ENCODE measurements at places on chromosomes 1 and 21.

GRCh38 chr1:40475268-40475667, 1.8 kb upstream of the ZFP69 start:
- DNase-seq = no peak

DNA sequence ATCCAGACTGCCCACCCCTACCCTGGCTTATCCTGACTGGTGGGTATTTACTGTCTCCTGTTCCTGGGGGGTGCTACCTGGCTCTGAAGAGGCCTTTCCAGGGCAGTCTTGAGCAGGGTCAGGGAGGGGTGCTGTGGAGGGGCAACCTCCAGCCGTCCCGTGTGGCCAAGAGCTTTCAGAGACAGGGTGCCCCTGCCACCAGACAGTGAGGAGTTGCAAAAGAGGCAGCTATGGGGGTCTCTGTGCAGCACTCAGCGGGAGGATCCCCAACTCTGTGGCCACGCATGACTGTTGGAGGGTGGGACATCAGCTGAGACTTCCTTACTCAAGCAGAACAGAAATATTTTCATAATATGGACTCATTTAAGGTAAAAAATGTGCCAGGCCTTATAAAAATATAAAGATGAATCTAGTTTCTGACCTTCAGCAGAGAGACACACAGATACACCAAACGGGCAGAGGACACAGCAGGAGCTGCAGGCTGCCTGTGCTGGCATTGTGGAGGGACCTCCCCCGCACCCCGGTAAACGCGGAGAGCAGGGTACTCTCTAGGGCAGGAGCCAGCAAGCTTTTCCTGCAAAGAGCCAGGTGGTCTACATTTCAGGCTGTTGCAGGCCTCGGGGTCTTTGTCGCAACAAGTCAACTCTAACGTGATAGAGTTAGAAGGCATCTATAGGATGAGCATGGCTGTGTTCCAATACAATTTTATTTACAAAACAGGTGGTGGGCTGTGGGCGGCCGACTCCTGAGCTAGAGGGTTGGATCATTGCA, 252.6 kb downstream of the RHOU start:
- no peak for DNase-seq

DNA sequence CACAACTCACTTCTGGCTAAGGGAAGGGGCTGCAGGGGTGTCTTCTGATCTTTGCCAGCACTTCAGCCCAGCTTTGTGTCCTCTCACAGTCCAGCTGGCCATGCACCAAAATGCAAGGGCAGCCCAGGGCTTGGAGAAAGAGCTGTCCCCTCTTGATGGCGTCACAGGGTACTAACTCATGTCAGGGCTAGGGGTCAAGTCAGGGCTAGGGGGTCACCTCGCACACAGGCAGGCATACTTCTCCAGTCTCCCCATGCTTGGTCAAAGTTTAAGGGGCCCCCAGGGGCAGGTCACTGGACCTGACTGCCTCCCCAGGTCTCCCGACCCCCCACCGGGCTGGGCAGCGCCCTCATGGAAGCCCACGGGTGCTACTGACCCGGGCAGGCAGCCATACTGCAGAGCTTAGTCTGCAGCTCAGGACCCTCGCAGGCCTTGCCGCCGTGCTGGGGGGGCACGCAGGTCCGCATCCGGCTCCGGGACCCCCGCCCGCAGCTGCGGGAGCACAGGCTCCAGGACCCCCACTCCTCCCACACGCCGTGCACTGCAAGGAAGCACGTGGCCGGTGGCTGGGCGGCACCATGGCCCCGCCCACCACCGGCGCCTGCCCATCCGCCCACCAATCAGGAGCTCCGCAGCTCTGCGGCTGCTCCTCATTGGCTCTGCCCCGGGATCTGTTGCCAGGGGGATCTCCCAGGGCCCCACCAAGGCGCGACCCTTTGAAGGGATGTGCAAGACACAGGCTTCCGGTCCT, 21.5 kb downstream of the ADGRB2 start:
- DNase-seq = no peak

GRCh38 chr1:42279055-42279454, 56.0 kb downstream of the FOXJ3 start:
- no peak for DNase-seq

DNA sequence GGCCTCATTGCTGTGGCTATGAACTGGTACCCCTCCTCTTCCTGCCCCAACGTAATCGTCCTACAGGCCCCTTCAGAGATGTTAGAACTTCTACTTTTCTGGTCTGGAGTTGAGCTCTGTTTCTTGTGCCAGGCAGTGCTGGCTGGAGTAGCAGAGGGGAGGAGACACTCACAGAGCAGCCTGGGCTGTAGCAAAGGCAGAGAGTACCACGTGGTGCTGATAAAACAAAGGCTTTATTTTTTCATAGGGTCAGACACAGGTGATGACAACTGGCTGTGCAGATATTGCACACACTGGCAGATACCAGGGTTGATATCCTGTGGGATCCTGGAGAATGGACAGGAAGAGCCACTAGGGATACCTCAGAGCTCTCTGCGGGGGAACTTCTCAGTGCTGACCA, 23.2 kb downstream of the CRCT1 start:
- no peak for DNase-seq

DNA sequence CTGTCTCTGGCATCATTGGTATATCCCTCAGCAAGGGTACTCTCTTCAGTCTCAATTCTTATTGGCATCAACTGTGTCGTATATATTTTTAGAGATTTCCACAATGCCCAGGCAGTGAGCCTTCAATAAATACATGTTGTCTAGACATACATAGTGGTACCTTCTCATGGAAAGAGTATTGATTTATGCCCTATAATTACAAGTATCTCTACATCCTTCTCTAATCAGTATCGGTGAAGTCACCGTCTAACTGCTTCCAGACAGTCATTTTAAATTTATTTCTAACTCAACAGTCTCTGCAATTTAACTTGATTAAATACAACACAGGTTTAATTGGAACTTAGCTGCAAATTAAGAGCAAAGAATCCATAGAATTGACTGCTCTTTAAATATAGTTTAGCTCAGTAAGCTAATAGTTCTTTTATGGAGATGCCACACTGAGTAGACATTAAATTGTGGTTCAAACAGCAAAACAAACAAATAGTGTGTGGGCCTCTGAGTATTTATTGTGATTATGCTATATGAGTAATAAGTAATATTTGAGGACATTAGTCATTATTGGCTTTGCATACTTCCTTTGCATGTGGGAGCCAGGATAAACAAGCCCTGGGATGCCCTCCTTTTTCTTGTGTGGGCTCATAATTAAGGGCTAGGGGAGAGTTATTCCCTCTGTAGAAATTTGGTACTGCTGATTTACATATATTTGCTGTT, 126.9 kb upstream of the DUSP10 start:
- DNase-seq = no peak

DNA sequence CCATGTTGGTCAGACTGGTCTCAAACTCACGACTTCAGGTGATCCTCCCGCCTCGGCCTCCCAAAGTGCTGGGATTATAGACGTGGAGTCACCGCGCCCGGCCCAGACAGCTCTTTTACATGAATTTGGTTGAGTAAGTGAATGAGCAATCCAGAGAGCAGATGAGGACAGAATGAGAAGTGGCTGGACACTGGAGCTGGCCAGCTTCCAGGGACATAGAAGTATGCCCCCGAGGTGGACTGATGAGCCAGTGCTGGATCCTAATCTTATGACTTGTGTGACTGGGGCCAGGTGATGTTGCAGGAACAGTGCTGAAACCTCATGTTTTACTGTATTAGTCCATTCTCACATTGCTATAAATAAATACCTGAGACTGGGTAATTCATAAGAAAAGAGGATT, 35.9 kb upstream of the KANK4 start:
- DNase-seq = no peak

DNA sequence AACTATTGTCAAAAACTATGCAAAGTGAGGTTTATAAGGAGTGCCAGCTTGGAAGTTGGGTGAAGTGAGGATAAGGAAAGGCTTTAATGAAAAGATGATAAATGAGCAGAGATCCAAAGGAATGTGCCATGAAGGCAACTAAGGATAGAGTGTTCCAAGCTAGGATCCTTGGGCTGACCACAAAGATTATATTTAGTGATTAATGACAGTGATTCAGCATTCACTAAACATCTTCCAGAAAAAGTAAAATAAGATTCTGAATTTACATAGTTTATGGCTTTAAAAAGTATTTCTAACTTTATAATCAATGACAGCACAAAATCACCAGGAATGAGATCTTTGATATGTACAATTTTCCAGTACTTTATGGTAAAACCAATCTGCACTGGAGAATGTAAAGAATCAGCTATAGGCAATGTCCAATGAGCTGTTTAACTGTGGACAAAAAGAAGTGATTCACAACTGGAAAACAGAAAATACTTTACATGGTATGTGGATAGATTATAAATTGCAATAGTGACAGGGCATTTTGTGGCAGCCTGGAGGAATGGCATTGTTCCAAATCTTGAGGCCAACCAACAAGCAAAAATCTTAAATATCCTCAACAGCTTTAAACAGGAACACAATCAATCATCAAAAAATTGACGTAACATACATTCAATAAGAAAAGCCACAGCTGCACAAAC, 91.2 kb upstream of the KCTD3 start:
- no peak for DNase-seq

- DNase-seq = no peak
Measured at GRCh38 chr1:39105841-39106765, 80.0 kb downstream of the NDUFS5 start.

DNA sequence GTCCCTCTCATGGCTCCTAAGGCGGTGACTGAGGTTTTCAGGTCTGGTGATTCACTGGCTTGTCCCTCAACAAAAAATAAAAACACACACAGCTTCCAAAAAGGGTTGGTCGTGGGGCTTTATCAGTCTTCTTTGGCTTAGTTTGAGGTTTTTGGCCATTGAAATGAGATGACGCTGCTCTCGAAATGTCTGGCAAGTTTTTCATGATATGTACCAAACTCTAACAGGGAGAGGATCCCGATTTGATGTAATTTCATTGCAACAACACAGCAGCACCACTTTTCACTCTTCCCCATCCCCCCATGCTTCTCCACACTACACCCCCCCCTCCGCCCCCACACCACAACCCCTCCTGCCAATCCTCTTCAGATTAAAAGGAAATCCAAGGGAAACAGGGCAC, 187.1 kb upstream of the NFIA start:
- DNase-seq = no peak

- DNase-seq = no peak
Measured at GRCh38 chr1:176837708-176838107, 326.8 kb downstream of the ASTN1 start.

DNA sequence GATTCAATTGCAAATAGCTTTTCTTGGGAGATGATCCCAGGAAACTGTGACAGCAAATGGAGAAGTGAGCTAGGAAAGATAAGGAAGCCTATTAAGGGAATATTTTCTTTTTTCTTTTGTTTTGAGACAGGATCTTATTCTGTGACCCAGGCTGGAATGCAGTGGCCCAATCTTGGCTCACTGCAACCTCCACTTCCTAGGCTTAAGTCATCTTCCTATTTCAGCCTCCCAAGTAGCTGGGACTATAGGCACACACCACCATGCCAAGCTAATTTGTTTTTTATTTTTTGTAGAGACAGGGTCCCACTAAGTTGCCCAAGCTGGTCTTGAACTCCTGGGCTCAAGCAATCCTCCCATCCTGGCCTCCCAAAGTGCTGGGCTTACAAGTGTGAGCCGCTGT, 433.7 kb downstream of the RPS6KC1 start:
- DNase-seq = no peak

GRCh38 chr1:218585511-218586184, 240.5 kb downstream of the TGFB2 start:
- no peak for DNase-seq

DNA sequence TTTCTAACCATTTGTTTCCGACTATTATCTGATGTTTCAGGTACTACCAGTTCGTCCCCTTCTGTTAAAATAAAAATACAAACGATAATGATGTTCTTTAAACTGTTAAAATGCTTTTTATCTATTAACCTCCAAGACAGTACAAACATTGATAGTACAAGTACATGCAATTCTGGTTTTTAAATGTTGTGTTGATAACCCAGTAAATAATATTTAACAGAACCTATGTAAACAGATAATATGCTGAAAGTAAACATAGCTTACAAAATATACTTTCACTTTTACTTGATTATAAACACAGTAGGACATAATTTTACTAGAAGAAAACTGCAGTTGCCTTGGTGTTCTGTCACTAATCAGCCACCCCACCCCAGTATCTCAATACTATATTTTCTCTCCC, 76.9 kb downstream of the COQ8A start:
- DNase-seq = no peak

DNA sequence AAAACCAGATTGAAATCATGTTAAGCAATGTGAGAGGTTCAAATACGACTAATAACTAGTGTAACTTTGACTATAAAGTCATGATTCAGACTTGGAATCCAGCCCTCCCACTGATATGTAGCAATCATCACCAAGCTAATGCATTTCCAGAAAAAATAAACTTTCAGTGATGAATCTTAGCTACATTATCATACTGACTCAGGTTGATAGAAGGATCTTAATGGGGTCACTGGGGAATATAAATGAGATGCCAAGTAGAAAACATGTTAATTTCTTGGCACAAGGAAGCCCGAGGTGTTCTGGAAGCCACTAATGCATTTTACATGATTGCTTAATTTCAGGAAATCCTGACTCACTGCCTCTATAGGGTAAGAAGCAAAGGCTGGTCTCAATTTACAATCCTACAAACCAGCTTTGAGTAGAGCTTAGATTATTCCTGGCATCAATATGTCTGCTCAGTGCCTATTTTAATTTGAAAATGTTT, 67.7 kb downstream of the SELENOF start:
- no peak for DNase-seq

DNA sequence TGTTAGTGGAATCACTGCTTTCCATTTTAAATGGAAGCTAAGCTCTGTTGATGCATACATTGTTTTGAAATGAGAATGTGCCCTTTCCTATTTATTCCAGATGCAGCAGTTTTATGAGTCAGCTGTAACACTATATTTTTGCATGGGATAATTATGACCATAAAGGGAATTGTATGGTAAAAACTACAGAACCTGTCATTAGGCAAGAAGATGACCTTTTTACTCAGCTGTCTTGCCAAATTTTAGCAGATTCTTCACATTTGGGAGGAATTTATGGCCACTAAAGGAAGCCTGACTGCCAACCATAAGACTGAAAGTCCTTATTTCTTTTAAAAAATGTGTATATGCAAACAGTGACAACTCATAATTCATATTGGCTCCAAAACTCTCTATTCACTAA, 356.3 kb upstream of the PRMT6 start:
- DNase-seq = no peak

DNA sequence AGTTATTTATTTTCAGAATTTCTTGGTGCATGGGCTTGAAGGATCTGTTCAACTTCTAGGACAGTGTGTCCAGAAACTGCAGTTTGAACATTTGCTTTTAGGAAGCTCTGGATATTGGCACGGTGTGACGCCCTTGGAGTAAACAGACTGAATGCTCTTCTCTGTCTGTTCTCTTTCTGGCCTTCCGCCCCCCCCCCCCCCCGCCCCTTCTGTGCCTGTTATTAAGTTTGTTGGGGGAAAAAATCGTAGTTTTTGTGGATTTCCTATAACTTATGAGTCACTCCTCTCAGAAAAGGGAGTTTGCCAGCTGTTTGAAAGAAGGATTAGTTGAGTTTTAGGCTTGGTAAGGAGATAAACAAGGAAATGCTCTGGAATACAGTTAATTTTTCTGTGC, 1.2 kb downstream of the KCTD3 start:
- no peak for DNase-seq
